M059J (cell line): ENCODE measurements at places on chromosomes 12 and 14. TPM values are rescaled to one million over a fixed set of nuclear protein-coding genes. Genes with fewer than 3 reads are reported as not detected.

The ESRRB gene
- not detected in 2 replicates for total RNA-seq

The FAM222A gene
- 0.89 and 2.1 TPM in 2 replicates for total RNA-seq

The SLC2A3 gene
- total RNA-seq = 12.1 and 13.0 TPM in 2 replicates

The BLTP3B gene
- total RNA-seq = 18.5 and 25.1 TPM in 2 replicates

The AKAP5 gene
- total RNA-seq = 3.9 and 4.9 TPM in 2 replicates

The PTGER2 gene
- total RNA-seq = 0.54 and 0.71 TPM in 2 replicates

The DLK1 gene
- not detected in 2 replicates for total RNA-seq

The PTPRQ gene
- 0.22 and 0.27 TPM in 2 replicates for total RNA-seq

The KRT83 gene
- 0.22 TPM in 1 of 2 replicates, not detected in the other for total RNA-seq

- no peak for DNase-seq
These were observed 63.6 kb downstream of the PAPOLA start for GRCh38 chr14:96565811-96566210.

DNA sequence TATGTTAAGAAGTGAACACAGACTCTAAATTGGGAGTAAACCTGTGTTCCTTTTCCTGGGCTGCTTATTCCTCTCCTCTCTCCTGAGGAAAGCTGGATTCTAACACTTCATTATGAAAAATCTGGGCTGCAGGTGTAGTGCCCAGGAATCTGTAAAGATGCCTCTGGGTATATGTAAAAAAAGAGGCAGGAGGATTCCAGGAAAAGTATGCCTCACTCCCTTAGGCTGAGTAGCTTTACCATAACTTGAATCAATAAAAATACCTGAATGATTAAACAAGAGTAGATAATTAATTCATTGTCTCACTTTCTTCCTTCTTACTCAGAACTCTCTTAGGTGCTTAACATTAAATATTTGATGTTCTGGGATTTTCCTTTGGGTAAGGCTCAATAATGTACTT lies 185.1 kb downstream of the GRIP1 start:
- DNase-seq = no peak

- DNase-seq = peak; percentile 64
These were observed 63.1 kb downstream of the DIP2B start for GRCh38 chr12:50567926-50568325.

GRCh38 chr12:91043408-91043807 lies 14.4 kb downstream of the KERA start:
- DNase-seq = peak; percentile 17

- DNase-seq = no peak
These were observed 207.9 kb downstream of the BMP4 start for GRCh38 chr14:53748691-53749090.

DNA sequence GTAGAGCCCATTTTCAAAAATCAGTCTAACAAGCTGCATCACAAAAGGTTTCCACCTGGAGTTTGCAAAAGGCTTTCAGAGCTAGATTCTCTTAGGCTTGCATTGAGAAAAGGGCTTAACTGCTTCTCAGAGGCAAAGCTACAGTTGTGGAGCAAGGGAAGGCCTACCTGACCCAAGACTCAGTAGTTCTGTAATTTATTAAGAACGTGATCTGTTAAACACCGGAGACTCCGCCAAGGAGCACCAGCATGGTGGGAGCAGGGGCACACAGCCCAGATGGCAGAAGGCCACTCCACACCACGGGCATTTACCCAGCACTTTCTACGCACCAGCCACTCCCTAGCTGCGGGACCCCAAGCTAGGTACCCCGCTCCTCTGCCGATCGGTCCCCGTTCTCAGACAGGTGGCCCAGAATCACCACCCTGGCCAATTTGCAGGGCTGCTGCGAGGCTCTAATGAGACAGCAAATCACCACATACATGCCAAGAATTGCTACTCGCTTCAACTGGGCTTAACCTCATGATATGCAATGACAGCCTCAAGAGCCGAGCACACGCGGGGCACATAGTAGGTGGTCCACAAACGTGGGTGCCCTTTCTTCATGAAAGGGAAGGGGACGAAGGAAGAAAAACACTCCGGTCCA lies 1.5 kb downstream of the ITPK1 start:
- DNase-seq = no peak

DNA sequence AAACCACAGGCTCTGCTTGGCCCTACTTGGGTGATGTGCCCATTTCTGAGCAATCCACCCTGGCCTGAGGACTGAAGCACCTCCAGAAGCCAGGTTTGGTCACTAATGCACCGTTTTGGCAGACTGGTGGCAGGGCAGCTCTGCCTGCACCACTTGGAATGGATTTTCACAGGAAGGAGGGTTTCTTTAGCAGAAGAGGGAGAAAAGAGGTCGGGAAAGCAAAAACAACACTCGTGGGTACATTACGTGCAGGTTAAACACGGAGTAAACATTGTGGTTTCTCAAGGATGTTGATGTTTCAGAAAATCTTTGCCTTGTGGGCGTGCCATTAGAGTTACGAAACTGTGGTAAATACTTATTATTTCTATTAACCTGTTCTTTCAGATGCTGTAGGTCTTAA lies 70.8 kb downstream of the KCNA5 start:
- DNase-seq = peak; percentile 48

DNA sequence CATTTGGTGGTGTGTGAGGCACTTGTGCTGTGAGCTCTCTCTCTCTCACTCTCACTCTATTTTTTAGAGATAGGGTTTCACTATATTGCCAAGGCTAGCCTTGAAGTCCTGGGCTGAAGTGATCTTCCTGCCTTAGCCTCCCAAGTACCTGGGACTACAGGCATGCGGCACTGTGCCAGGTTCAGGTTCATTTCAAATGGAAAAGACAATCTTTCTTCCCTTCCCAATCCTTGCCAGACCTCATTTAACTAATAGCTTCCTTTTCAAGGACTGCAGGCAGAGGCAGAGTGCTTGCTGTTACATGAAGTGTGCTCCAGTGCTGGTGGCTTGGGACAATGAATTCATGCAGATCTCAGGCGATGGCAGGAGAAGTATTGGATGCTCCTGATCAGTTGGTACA lies 73.2 kb upstream of the BICD1 start:
- DNase-seq = no peak

GRCh38 chr14:23182372-23183157 lies 895 bp downstream of the SLC7A8 start:
- DNase-seq = peak; percentile 25

- no peak for DNase-seq
These were observed 426.8 kb downstream of the VRK1 start for GRCh38 chr14:97224016-97224415.

DNA sequence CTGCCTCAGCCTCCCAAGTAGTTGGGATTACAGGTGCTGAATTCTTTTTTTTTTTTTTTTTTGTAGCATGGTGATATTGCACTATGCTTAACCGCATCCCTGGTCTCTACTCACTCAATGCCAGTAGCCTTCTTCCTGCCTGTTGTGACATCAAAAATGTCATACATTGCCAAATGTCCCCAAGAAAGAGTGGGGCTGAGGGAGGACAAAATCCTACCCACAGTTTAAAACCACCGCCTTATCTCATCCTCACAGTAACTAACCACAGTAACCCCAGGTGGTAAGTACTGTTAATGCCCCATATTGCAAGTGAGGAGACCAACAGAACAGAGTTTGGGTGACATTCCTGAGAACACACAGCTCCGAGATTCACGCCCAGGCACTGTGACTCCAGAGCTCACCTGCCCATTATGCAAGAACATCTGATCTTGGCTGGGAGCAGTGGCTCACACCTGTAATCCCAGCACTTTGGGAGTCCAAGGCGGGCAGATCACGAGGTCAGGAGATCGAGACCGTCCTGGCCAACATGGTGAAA lies 19.6 kb downstream of the MORN3 start:
- DNase-seq = no peak

DNA sequence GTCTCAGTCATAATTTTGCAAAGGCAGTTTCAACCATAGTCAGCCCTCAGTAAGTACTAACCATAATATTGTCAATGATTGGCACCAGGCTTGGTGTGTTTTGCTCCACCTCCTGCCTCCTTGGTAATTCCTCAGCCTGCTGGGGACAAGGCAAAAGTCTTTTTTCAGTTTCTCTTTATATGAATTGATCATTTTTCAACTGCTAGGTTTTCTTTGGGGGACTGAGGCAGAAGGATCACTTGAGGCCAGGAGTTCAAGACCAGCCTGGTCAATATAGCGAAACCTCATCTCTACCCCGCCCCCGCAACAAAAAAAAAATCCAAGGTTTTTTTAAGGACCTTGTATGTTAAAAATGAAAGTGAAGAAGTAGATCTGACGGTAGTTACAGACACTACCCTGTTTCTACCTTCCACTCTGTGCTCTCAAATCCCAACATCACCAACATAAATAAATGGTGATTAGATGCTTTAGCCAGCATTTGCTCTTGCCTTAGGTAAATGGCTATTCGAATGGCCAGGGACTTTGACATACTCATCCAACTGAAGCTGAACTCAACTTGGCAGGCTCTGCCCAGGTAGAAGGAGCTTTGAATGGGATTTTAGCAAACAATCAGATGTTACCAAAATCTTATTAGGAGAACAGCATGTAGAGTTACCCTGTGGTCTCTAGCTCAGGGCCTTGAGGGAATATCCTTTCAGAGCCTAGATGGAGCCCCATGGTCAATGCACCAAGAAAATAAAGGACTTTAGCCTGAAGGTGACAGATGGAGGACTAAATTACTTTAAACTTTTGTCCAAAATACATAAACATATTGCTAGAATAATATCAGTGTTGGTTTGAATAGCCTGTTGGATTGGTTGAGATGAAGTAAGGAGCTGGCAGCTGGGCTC lies 126.9 kb upstream of the AMIGO2 start:
- no peak for DNase-seq
